Activated CD4-positive, alpha-beta T cell treated with anti-CD3 and anti-CD28 coated beads, Interleukin-2, amount 50 U/mL, for 4 hours (primary cell): ENCODE measurements at places on chromosomes 3 and 15.

DNA sequence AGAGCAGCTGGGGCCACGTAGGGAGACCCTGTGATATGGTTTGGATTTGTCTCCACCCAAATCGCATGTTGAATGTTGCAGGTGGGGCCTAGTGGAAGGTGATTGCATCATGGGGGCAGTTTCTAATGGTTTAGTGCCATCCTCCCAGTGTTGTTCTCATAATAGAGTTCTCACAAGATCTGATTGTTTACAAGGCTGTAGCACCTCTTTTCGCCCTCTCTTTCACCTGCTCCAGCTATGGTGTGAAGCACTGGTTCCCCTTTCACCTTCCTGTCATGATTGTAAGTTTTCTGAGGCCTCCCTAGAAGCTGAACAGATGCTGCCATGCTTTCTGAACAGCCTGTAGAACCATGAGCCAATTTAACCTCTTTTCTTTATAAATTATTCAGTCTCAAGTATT, 198.9 kb upstream of the CBLB start:
- no peak for DNase-seq

- no peak for DNase-seq
Observed at GRCh38 chr15:36748366-36749115, 169.1 kb downstream of the CDIN1 start.

DNA sequence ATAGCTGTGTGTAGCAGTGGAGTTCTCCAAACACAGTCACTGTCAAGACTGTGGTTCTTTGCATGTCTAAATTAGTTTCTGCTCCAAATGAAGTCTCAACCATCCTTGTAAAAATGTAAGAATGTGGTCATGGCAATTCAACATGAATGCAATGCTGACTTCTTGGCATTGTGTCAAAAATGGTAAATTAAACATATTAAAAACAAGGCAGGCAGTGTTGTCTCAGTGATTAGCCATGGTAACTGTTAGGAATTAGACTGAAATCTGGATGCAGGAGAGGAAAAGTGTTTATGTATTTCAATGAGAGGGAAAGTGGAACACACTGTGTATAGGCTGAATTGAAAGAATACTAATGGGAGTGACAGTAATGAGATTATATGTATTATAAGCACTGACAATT, 597.2 kb downstream of the EDEM1 start:
- DNase-seq: no peak

- no peak for DNase-seq
Observed at GRCh38 chr3:31481697-31482096, 51.0 kb upstream of the STT3B start.

GRCh38 chr15:28058082-28058481, 41.0 kb downstream of the OCA2 start:
- DNase-seq: no peak

DNA sequence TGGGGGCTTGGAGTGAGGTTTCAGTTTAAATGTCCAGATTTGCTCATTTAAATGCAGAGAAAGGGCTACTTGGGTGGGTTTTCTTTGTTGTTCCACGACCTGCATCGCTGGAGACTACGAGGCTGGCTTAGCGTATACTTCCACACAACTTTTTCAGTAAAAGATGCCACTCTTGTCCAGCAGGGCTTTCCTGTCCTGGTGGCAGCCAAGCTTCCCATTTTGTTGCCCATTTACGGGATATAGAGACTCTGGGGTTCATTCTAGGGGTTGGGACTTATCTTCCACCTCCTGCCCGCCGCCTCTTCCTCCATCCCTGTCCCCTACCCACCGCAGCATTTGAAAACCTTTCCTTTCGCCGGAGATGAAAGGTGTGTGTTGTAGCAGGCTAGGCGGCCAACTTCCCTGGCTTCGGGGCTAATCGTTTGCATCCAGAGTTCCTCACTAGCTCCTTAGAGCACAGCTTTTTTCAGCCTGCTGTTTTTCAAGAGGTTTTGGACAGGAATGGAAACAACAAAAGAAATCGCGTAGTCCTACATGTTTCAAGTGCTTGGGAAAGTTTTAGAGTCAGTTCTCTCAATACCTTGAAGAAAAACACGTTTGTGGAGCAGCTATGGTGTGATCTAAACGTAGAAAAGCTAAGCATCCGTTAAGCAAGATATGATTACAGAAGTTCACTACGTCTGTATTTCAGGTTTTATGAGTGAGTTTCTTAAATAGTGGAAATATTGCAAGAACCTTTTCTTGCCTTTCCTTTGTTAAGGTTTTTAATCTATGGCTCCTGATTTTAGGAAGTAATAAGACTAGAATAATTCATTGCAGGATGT, 843 bp downstream of the CHRNA5 start:
- DNase-seq: no peak

- DNase-seq: no peak
Observed at GRCh38 chr3:135992072-135992471, 26.5 kb downstream of the PPP2R3A start.

- no peak for DNase-seq
Observed at GRCh38 chr3:59717679-59718205, 667.9 kb upstream of the CFAP20DC start.

- no peak for DNase-seq
Observed at GRCh38 chr15:81255315-81255957, 58.8 kb downstream of the IL16 start.

- DNase-seq: no peak
Observed at GRCh38 chr15:54206586-54207321, 228.5 kb downstream of the UNC13C start.

GRCh38 chr3:170022336-170022735, 15.5 kb upstream of the GPR160 start:
- DNase-seq: no peak

- DNase-seq: no peak
Observed at GRCh38 chr3:100160521-100160920, 46.2 kb upstream of the FILIP1L start.

DNA sequence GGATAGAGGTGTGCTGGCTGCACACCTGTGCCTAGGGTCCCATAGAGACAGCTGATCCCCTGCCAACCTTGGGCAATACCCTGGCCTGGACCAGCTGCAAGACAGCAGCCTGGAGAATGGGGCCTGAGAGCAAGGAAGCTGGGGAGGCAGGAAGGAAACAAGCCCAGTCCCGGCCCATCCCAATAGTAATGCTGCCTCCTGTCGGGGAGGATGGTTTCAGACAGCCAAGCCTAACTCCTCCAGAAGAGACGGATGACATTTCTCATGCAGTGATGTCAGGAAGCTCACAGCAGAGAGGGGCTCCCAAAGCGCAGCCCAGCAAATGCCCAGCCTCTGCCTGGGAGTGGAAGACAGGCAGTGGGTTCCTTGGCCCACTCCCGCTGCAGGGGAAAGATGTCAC, 408.8 kb downstream of the OCA2 start:
- no peak for DNase-seq

DNA sequence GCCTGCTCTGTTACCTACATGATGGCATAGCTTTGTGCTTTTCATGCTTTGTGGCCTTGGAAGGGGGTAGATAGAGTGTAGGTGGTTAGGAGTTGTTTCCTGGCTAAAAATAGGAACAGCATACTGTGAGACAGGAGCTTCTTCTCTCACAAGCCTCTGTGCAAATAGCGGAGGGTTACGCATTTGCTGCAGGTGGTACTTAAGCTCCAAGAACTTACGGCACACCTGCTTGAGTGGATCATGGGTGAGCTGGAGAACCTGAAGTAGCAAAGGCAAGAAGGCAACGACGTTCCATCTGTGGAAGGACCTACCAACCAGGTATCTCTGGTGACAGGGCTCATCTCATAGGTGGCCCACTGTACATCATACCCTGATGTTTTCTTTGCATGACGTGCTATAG, 66.0 kb downstream of the ST6GAL1 start:
- DNase-seq: no peak
